ENCODE measurements at places on chromosomes 16 and 17.

DNA sequence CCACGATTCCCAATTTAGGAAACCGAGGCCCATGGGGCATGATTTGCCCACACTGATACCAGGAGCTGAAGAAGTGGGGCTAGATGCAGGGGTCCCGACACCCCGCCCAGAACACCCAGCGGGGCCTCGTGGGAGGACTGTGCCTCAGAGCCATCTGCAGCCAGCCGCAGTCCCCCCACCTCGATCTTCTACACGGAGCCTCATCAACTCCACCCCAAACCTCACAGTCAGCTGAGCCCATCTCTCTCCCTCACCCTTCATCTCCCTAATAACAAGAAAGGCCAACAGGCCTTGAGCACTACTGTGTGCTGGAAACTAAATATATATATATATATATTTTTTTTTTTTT lies 4.2 kb downstream of the ITGAE start:
- H3K4me1 ChIP-seq, result peaks cover 26% of the 10 kb centered on the region
- no peak overlapping the region for H3K4me3 ChIP-seq
- peak; percentile 48 for DNase-seq
- H3K36me3 ChIP-seq, result no peaks in the 10 kb centered on the region

- no peak for DNase-seq
- H3K4me1 ChIP-seq, result peaks cover 16% of the 10 kb centered on the region
- peak within 1 kb of the TSS; percentile 81 for H3K27ac ChIP-seq
- peak within 1 kb of the TSS; percentile 88 for H3K4me3 ChIP-seq
- no peaks in the 10 kb centered on the region for H3K27me3 ChIP-seq
These were observed at the start of gene TEX14 for GRCh38 chr17:58691701-58692238. Gene TEX14, minus strand, starts transcription at chr17:58692045. Its CDS starts 40,044 bp downstream, at chr17:58652001.

GRCh38 chr17:59825533-59826322 lies 67.0 kb downstream of the TUBD1 start:
- H3K36me3 ChIP-seq, result no peaks in the 10 kb centered on the region
- no peak overlapping the region for H3K4me3 ChIP-seq
- no peak overlapping the region for H3K27ac ChIP-seq
- no peaks in the 10 kb centered on the region for H3K27me3 ChIP-seq
- peaks cover 53% of the 10 kb centered on the region for H3K4me1 ChIP-seq

GRCh38 chr17:13420418-13420826 lies 181.3 kb downstream of the HS3ST3A1 start:
- H3K27ac ChIP-seq, result no peak overlapping the region
- no peaks in the 10 kb centered on the region for H3K36me3 ChIP-seq
- no peak for DNase-seq
- no peaks in the 10 kb centered on the region for H3K27me3 ChIP-seq
- no peak overlapping the region for H3K4me3 ChIP-seq

DNA sequence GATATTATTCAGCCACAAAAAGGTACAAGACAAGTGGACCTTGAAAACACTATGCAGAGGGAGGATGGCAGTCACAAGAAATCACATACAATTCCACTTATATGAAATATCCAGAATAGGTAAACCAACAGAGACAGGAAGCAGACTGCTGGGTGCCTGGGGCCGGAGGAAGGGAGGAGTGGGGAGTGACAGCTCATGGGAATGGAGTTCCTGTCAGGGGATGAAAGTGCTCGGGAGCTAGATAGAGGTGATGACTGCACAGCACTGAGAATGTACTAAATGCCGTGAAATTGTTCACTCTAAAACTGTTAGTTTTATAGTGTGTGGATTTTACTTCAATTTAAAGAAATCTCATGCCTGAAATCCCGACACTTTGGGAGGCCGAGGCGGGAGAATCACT lies 74.2 kb upstream of the MED9 start:
- H3K27ac ChIP-seq, result no peak overlapping the region
- DNase-seq, result no peak
- H3K4me3 ChIP-seq, result no peak overlapping the region
- no peaks in the 10 kb centered on the region for H3K36me3 ChIP-seq

All from CD8-positive, alpha-beta memory T cell (primary cell).